ENCODE measurements at places on chromosomes 16 and 17. TPM values are rescaled to one million over a fixed set of nuclear protein-coding genes. Genes with fewer than 3 reads are reported as not detected.

GRCh38 chr16:2520784-2521531, 787 bp downstream of the AMDHD2 start:
- DNase-seq = peak; percentile 67

DNA sequence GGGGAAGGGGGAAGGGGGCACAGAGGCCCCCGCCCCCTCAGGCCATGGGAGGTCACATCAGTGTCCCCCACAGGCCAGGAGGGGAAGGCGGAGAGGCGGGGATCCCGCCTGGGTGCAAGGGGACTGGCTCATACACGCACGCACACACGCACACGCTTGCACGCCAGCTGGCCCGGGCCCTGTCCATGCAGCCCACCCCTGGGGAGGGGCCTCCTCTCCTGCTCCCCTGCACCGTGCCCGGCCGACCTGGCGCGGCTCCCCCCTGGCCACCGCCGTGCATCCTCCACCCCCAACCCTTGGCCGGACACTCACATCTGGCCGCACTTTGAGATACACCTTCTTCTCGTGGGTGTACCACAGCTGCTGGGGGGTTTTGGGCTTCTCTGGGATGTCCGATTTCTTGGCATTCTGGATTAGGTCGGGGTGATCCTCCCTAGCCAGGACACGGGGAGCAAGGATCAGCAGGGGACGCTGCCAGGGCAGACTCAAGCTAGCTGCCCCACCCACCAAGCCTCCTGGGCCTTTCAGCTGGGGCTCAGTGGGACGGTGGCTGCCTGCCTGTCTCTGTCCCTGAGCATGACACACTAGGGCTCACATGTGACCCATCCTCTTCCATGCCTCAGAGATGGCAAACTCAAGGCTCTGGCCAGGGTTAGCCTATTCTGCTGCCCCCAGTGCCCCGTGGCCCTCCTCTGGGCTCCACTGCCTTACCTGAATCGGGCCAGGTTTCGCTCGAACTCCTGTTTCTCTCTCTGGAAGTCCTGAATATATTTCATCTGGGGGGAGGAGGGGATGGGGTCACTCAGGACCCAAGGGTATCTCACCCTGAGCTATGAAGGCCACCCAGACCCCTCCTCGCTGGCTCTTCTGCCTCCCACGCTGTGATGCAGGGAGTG, 6.7 kb downstream of the UBTF start:
- no peak for DNase-seq

Gene SEZ6L2
- total RNA-seq = 0.58 TPM

GRCh38 chr17:82939621-82940135, 99.9 kb upstream of the ZNF750 start:
- DNase-seq = no peak

DNA sequence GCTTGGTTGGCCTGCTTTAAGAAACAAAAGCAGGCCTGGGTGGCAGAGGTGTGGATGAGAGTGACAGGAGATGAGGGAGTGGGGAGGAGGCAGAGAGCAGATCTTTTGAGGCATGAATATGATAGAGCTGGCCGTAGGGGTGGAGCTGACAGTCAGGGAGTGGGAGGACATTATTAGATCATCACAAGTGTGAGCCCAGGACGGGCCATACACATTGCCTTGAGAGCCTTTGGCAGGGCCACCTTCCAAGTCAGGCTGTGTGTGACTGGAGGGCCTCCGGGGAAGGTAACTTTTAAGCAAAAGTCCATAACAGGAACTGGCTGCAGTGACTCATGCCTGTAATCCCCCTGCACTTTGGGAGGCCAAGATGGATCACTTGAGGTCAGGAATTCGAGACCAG, 26.3 kb downstream of the GINS3 start:
- DNase-seq = no peak

Gene STAT3
- total RNA-seq = 194 TPM

DNA sequence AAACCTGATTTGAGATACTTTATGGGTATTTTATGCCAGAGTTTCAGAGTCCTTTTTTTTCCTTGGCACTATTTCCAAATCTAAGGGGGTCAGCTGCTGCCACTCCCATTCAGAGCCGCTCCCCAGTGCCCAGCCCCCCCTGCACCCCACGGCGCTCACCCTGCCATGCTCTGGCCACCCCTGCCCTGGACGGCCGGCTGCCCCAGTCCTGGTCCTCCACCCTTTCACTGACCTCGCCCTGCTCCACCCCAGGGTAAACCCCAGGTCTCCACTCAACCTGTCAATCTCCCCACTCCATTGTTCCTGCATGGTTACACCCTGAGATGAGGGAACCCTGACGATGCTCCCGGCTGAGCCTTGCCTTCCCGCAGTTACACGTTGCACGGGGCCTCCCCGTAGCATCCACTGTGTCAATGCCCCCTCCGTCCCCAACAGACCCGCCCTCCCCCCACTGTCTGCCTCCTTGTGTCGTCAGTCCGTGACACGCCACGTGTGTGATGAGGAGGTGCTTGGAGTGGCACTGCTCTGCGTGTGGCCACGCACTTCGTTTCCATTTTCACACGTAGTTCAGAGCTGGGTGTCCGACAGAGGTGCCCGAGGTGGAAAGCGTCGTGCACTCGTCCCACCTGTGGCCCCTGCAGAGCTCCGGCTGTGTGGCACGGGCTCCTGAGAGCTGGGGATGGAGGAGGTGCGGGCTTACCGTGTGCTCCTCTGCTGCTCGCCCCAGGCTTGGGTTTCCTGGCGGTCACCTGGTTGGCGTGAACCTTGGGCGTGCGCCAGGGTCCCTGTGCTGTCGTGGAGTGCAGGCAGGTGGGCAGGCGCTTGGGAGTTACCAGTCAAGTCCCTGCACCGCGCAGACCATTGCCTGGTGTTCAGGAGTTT, 116.5 kb downstream of the BANP start:
- DNase-seq = no peak

Gene PRSS53
- total RNA-seq = 5.3 TPM

GRCh38 chr16:87057211-87057881, 259.8 kb downstream of the C16orf95 start:
- DNase-seq = no peak

GRCh38 chr16:4052096-4052495, 64.1 kb downstream of the ADCY9 start:
- DNase-seq = no peak

DNA sequence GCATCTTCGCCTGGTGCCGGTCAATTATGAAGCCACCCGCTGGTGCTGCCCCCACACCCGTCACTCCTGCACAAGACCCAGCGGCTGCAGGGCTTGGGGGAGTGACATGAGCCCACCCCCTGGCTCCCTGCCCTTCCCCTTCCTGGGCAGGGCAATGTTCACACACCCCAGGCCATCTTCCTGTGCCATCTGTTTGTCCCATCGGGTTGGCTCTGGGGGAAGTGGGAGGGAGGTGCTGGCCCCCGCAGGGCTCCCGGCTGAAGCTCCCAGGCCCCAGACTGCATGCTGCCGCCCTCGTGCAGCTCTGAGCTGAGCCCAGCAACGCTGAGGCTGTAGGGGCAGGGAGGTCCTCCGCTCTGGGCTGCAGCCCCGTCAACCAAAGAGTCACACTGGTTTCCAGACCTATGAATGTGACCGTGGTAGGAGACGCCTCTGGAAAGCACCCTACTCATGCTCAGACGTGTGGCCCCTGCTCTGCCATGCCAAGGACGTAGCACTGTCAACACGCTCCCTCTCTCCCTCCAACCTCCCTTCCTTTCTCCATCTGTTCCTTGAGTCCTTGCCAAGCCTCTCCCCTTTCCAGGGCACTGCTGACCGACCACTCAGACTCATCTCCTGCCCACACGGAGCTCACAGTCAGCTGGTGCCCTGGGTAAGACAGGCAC, 140.4 kb downstream of the ENGASE start:
- no peak for DNase-seq

Gene SPNS2
- total RNA-seq = 0.24 TPM

- DNase-seq = no peak
These were observed 63.5 kb downstream of the SPACA3 start for GRCh38 chr17:33055171-33055611.

- peak; percentile 90 for DNase-seq
These were observed at the start of gene PDF for GRCh38 chr16:69330286-69331109. TSS of gene PDF (minus strand) at chr16:69330588. CDS start at chr16:69330570, 18 bp downstream.

- peak; percentile 82 for DNase-seq
These were observed 9.6 kb downstream of the PIK3R6 start for GRCh38 chr17:8857919-8858318.

- peak; percentile 87 for DNase-seq
These were observed 664 bp upstream of the BCL6B start for GRCh38 chr17:7021993-7022778.

DNA sequence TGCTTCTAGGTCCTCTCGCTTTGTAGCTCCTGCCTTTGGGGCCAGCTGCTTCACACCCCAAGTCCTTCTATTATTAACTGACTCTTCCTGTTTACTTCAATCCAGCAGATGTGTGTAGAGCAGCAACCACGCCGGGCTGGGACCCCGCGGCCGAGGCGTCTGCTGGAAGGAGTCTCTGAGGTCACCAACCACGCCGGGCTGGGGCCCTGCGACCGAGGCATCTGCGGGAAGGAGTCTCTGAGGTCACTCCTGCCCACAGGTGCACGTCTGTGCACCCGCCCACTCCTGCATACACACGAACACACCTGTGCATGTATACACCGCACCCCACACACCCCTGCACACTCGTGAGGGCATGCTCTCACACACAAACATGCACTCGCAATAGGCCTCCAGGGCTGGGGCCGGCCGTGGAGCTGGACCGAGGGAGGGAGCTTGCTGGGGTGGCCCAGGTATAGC, 7.8 kb upstream of the TEX19 start:
- DNase-seq = no peak

- no peak for DNase-seq
These were observed 50.7 kb upstream of the ACSF3 start for GRCh38 chr16:89042711-89043551.

DNA sequence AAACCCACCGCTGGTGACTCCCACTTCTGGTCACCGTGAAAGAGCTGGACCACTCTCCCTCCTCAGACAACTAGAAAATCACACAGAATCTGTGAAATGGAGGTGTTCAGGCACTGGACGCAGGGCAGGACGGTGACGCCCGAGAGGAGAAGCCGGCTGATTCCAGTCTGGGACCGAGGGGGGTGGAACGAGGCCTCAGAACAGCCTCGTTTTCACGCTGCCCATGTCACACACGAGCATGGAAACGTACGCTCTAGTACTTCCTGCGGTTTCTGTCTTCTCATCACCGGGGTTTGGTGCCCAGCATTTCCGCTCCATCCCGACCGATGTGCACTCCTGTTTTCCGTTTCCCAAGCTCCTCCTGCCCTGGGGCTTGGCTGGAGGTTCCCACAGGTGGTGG, 101.8 kb upstream of the METRNL start:
- DNase-seq = no peak

Gene C17orf67
- total RNA-seq = 3.6 TPM

GRCh38 chr16:4928227-4928626, 8.7 kb downstream of the PPL start:
- no peak for DNase-seq

Gene NUPR1
- not detected for total RNA-seq

DNA sequence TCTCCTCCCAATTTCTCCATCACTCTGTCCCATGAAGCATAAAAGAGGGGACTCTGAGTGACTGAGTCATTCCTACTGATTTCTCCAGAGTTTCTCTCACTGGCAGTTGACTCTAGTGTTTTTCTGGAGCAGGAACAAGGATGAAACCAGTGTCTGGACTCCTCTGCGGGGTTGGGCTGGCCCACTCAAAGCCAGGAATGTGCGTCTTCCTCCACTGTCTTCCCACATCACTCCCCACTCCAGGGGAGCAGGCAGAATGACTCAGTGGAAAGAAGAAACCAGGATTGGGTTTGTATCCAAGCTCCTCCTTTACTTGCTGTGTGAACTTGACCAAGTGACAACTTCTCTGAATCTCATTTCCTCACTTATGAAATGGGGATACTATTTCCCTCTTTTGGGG, 497.5 kb upstream of the SALL1 start:
- no peak for DNase-seq

Gene ASGR1
- 1.2 TPM for total RNA-seq

DNA sequence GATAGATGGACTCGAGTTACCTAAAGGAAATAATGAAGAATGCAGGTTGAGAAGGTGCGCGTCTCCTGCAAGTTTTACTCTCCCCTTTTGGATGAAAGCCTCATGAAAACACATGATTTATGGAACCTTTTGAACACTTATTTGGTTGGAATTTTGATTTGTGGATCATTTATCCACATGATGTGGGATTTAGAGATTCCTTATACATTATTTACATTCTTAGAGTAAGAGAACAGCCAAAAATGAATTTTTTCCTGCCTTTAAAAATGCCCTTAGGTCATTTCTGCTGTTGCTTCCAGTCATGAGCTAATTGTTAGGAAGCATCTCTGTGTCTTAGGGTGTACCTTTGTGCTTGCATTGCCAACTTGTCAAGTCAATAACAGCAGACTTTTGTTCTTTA, 99.9 kb downstream of the RPTOR start:
- DNase-seq = no peak

Gene CCL13
- total RNA-seq = not detected

- no peak for DNase-seq
These were observed 90.2 kb downstream of the MRM1 start for GRCh38 chr17:36691606-36692005.
